ENCODE measurements at places on chromosomes 2 and 18.

GRCh38 chr2:20291846-20292408 is 58.7 kb downstream of the PUM2 start:
- no peak for DNase-seq

DNA sequence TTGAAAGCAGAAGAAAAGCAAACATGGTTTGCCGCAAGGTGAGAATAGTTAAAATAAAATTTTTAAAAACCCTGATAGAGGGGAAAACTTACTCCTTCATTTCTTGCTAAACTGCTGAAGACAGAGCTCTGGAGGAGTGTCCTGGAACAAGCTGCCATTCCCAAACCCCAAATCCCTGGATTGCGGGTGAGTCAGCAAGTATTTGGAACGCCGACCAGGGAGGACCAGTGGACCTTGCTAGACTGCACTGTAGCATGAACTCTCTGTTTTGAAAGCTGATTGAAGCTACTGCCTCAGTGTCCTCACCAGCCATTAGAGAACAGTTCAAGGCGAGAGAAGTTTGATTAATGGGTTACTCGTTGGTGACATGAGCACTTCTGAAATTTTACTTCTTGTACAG is 99.4 kb upstream of the RASGRP3 start:
- DNase-seq: no peak

DNA sequence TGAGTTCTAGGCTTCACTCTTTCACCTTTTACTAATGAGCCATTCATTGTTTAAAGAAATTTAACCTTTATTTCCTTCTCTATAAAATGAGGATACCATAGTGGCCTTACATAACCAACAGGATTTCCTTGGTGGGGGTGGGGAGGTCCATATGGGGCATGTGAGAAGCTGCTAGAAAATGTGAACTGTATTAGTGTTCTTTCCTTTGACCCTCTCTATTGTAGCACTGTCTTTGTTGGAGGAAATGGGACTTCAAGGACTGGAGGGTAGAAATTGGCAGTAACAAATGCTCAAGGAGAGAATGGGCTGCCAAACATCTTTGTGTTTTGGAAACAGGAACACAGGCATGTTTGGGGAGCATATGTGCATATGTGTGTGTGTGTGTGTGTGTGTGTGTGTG is 468.7 kb upstream of the ZEB2 start:
- DNase-seq: no peak

GRCh38 chr2:160245614-160246155 is 45.6 kb upstream of the ITGB6 start:
- no peak for DNase-seq
